ENCODE measurements at places on chromosomes 16 and 17.

GRCh38 chr17:63402431-63403212 is 43.5 kb downstream of the CYB561 start:
- DNase-seq, result no peak

- no peak for DNase-seq
Measured at GRCh38 chr17:70070305-70071027, 4.6 kb upstream of the KCNJ16 start.

- no peak for DNase-seq
Measured at GRCh38 chr16:54631782-54632181, 298.9 kb upstream of the IRX5 start.

DNA sequence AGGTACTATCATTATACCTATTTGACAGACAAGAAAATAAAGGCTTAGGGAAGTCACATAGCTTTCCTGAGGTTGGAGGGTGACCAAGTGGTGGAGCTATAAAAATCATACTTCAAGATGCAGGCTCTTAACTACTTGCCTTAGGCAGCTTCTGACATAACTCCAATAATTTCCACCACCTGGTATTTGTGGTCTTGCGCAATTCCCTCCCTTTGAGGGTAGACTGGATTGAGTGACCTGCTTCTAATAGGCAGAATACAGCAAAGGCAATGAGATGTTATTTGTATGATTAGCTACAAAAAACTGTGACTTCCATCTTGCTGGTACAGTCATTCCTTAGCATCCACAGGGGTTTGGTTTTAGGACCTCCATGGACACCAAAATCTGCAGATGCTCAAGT is 385.5 kb downstream of the TMEM114 start:
- no peak for DNase-seq

DNA sequence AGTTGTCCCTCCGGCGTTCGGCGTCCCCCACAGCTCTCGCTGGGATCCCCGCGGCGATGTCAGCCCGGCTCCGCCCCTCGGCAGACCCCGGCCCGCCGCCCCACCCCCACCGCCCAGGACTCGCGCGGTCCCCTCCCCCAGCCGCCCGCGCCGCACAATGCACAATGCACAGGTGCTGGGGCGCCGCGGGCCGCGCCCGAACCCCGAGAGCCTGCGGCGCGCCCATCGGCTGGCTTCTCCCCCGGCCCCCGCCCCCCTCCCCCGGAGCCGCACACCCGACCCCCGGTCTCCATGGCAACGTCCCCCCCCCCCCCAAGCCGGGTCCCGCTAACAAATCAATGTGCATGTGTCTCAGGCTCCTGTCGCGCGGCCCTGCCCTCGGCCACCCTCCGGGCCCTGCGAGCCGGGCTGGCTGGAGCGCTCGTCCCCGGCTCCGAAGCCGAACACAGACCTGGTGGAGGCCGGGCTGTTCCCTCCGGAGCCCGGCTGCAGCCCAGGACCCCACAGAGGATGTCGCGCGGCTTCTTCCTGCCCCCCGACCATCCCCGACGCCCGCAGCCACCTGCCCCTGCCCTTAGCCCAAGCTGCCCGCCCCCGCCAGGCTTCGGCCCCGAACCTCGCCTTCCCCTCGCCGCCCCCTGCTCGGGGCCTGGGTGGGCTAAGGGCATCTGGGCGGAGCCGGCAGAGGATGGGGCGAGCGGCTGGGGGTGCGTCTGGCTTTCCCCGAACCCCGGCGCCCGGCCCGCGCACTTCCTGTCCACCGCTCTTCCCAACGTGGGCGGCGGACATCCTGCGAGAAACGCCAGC is 818 bp upstream of the CBX8 start:
- DNase-seq, result no peak

DNA sequence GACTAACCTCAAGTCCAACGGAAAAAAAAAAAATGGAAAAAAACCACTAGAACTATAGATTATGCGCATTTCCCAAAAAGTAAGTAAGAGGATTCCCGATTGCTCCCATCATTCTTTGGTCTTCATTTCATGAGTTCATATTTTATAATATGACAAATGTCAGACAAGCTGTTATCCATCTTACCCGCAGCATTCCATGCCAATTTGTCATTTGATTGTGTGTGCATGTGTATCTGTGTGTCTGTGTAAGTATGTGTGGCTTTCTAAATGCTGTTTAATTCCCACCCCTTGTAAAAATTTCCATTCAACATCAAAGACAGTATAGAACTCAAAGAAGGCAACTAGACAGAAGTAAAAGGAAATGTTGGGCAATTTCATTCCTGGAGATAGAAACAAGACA is 434.1 kb downstream of the CDH11 start:
- DNase-seq, result no peak

- DNase-seq, result no peak
Measured at GRCh38 chr17:73133911-73134649, 30.7 kb upstream of the SSTR2 start.

GRCh38 chr16:30437511-30438046 is 7.7 kb upstream of the DCTPP1 start:
- DNase-seq, result no peak

All from CD4-positive, alpha-beta T cell treated with Interleukin-17A for 1 hour (primary cell).